ENCODE measurements at places on chromosomes 7 and 10.

DNA sequence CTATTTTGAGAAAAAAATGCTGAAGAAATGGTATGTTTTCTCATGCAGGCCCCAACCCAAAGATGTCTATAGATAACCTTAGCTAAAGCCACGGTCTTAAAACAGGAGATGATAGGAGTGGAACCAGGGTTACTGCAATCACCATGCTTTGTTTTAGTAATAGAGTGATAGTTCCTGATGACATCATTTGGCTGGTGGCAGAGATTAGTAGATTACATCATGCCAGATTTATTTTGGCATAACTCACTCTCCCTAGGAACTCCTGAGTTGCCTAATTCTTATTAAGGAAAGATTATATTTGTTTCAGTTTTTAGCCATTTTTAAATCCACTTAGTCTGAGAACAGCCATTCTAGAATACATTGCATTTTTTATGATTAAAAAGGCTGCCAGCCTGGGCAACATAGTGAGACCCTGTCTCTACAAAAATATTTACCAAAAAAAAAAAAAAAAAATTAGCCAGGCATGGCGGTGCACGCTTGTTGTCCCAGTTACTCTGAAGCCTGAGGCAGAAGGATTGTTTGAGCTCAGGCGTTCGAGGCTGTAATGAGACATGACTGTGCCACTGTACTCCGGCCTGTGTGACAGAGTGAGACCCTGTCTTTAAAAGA is 17.8 kb downstream of the ENO4 start:
- no peak for DNase-seq

DNA sequence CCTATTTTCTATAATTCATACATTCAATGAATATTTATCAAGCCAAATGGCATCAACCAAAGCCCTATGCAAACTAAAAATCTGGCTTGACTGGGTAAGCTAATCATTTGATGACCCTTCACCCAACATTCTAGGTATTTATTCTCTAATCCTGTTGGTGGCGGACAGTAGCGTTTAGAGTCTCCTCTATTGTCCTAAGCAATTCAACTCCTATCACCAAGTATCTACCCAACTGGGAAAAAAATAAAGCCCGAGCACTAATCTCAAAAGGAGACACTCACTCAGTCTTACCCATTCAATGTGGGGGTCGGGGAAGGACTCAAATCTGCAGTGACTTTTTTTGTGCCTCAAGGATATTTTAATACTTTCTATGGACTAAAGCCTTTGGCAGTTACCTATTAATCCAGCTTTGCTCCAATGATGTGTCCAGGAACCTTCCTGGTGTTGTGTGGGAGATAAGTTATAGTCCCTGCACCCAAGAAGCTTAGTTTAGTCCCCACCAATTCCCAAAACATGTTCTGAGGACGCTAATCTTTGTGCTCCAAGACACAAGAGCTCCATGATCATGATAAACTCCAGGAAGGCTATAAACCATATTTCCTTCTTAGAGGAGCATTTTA is 30.6 kb downstream of the DNMBP start:
- no peak for DNase-seq

DNA sequence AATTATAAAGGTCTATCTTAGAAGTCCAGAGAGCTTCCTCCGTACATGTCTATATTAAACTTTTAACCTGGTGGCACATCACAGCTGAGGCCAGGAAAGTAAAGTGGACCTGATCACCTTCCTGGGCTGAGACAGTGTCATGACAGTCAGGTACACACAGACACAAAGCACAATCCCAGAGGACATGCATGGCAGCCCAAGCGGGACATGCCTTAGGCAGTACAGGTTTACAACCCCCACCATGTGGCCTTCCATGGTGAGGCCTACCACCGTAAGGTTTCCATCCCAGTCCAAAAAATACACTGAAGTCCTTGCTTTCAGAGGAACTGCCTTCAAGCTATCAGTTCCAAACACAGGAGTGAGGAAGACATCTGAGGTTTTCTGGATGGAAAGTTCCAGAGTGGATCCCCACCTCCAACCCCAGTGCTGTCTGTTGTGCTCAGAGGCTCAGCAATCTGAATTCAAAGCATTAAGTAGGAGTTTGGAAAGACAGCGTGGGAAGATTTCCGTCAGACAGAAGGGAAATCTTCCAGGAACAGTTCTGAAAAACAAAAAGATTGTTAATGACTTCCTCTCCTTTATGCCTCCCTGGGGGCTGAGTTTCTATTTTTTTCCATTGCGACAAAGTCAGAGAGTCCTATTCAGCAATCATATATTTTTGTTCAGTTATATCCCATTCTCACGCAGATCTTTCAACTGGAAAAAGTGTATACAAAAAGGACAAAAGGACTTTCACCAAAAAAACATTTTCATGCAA is 20.1 kb downstream of the IFIT3 start:
- no peak for DNase-seq

DNA sequence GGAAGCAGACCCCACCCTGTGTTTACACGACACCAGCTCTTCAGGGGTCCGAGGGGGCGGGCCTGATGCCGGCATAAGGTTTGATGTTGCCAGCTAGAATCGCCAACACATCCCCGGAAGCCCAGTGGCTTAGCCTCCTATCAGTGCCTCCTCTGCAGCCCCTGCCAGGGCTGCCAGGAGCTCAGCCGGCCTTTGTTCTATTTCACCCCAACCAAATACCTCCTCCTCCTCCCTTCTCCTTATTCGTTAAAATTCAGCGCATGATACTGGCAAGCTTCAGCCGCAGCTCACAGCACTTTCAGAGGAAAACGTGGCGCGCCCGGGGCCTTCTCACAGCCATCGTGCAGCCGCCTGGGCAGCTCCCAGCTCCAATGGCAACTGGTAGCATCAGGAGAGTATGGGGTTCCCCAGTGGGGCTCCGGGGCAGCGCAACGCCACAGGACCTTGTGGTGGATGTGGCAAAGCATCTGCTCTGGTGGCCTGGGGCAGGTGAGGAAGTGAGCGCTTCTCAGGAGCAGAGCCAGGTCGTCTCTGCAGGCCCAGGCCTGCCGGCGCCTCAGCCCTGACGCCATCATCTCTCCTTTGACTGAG is 176.4 kb upstream of the RHEB start:
- no peak for DNase-seq

DNA sequence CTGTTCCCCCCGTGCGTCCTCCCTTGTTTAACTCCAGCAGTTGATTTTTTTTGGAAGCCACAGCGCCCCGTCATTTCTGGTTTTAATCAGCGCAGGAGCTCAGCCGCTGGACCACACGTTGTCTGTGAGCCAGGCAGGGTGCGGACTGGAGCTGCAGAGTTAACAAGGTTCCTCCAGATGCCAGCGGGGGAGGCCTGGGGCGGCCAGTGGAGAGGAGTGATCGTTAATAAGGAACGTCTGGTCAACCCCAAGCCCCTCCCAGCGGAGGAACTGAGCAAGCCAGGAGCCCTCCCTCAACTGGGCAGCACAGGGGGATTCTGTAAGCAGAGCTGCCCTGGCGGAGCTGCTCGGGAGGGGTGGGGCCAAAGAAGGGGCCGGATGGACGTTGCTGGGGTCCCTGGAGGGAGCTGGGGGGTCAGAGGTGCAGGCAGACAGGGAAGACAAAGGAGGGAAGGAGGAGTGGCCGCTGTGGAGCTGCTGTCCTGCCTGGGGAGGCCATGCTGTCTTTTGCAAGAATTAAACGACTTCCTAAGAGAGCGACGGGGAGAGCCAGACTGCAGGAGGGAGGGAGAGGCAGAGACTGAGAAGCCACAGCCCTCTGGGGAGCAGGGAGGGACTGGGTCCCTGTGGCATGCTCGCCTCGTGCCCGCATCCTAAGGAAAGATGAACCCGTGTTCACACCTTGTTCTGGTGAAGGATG is 537.1 kb upstream of the FOXK1 start:
- no peak for DNase-seq

DNA sequence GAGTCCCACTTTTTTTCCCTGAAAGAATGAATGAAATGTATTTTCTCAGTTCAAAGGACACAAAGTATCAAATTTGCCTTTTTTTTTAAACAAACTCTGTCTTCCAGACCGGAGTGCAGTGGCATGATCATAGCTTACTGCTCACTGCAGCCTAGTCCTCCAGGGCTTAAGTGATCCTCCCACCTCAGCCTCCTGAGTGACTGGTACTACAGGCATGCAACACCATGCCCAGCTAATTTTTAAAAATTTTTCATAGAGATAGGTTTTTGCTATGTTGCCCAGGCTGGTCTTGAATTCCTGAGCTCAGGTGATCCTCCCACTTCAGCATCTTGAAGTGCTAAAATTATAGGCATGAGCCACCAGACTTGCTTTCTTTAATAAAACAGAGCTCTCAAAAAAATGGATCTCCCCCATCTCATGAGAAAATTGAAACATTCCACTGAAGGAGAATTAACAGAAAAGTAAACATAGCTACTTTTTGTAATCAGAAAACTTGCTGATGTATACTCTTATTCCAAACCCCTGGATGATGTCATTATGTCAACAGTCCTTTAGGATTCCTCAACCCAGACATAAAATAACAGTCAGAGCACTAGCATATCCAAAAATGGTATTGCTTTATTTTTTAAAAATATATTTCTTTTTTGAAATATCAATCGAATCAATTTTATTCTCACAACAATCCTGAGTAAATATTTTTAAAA is 12.3 kb upstream of the TRDMT1 start:
- no peak for DNase-seq

DNA sequence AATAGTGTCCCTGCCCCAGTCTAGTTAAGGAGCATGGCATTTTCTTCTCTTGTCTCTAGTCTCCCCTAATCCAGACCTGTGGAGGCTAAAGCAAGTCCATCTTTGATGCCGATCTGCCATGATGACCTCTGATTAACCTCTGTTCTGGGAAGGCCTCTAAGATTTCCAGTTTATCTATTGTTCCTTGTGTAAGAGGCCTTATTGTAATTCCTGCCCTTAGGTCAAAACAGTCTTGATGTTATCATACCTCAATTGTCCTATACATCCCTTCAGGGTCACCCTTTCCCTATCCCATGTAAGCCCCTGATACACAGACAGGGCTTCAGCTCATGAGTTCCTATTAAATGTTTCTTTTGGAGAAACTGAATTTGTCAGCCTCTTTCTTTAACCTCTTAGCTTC is 4.9 kb upstream of the ZMIZ2 start:
- DNase-seq, result no peak

DNA sequence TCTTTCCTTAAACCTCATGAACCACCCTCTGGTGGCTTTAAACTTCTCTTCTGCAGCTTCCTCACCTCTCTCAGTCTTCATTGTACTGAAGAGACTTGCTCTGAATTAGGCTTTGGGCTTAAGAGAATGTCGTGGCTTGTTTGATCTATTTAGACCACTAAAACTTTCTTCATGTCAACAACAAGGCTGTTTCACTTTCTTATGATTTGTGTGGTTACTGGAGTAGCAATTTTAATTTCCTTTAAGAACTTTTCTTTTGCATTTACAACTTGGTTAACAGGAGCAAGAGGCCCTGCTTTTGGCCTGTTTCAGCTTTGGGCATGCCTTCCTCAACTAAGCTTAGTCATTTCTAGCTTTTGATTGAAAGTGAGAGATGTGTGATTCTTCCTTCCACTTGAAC is 38.1 kb upstream of the CDHR3 start:
- DNase-seq, result no peak

DNA sequence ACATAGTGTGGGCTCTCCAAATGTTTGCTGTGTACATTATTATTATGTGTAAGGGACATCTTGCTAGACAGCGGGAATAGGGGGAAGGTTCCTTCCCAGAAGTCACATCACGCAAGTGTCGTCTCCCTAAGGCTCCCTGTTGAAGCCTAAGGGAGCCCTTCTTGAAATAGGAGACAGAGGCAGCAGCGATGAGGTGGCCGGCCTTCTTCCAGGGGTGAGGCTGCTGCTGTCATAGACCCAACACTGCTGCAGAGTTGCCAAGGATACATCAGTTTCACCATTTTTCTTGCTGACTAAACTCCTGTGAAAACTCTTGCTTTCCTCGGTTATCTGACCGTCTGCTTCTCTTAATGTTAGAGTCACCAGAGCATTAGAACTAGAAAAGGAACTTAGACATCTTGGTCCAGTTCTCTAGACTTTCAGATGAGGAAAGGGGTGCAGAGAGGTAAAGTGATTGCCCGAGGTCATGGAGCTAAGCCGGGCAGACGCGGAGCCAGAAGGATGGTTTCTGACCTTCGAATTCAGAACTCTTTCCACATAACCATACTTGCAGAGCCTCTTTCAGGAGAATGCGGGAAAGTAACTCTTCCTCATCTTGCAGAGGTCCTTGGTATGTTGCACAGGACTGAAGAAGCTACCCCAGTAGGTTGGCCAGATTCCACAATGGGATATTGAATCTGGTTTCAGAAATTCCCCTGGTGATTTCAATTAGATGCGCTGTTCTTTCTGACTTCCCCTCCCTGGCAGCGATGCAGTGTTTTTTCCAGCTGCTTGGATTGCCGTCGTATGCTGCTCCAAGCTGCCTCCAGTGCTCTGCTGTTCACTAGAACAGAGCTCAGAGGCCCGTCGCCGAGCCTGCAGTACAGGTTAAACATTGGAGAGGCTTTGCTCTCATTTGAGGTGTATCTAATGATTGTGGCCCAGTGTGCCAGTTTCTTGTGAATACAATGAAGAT is 217.1 kb downstream of the CAMK1D start:
- DNase-seq, result no peak

DNA sequence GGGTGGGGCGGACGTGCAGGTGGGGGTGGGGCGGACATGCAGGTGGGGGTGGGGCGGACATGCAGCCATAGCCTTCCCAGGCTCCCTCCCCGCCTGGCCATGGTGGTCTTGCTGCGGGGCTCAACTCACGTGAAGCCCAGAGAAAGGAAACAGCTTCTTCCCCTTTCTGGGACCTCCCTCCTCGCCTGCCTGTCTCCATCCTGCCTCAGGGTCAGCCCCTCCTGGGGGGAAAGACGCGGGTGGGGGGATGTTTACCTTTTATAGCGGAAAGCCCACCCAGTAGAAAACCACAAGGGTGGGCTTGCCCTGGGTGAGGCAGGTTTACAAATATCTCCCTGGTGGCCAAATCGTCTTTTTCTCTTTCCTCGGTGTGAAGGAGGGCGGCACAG is 520.0 kb downstream of the GLRX3 start:
- no peak for DNase-seq

DNA sequence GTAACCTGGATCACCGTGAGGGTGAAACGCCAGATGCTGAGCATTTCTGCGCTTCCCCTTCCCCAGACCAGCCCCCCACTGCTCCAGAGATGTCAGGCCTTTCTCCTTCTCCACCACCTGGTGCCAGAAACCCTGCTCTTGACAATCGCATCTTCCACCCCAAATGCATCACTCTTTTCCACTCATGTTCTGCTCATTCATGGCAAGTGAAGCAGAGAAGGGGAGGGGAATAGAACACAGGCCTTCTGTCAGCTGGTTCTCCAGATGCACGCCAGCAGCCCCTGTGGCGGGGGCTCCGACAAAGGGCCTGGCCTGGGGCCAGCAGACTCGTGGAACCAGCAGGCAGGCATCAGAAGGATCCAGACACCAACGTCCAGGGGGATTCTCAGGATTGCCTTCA is 68.5 kb upstream of the SVIL start:
- DNase-seq, result no peak

DNA sequence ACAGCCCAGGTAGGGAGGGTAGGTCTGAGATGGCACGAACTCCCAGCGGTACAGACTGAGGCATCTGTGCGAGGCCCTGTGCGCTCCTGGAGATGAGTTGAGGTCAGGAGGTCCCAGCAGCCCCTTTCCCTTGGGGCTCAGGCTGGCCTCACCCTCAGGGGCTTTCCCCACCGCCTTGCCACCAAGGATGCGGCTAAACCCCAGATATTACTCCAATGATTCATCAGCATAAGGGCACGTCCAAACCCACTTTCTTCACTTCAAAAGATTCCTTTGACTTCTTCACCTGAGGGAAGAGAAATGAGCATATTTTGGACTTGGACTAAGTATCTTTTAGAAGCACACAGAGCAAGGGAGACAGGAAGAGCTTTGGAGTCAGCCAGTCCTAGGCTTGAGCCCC is 20.3 kb downstream of the UROS start:
- no peak for DNase-seq
